Immature natural killer cell (primary cell): ENCODE measurements at places on chromosomes 11 and 22.
A peak's percentile ranks its signal among the peaks of the same experiment; 100 is the strongest.

- DNase-seq, result no peak
These were observed 135.5 kb downstream of the ETS1 start for GRCh38 chr11:128451652-128452470.

- DNase-seq, result no peak
These were observed 32.2 kb upstream of the LYVE1 start for GRCh38 chr11:10600570-10601248.

GRCh38 chr22:47432683-47433082 lies 670.2 kb downstream of the TBC1D22A start:
- no peak for DNase-seq

DNA sequence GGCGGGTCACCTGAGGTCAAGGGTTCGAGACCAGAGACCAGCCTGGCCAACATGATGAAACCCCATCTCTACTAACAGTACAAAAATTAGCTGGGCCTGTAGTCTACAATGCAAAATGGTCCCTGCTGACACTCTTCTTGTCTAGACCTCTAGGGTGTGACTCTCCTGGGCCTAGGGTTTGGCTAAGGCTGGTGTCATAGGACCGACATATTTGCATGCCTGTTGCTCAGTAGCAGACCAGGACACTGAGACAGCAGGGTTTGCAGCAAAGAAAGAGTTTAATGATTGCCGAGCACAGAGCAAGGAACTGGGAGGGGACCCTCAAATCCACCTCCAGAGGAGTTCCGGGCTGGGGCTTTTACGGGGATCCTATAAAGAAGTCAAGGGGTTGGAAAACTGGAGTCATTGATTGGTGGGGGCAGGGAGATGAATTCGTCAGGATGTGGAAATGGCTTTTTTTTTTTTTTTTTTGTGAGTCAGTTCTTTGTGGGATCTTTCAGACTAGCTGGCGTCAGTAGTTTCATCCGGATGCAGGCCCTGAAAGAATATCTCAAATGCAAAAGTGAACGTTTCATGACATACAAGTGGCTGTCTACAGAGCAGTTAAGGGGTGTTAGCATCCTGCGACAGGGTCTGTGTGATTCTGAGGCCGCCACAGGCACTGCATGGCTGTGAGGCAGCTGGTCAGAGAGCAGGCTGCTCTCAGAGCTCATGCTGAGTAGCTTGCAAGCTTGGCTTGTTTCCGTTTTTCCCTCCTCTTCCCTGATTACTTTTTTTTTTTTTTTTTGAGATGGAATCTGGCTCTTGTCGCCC lies 27.2 kb upstream of the A4GALT start:
- DNase-seq, result no peak

DNA sequence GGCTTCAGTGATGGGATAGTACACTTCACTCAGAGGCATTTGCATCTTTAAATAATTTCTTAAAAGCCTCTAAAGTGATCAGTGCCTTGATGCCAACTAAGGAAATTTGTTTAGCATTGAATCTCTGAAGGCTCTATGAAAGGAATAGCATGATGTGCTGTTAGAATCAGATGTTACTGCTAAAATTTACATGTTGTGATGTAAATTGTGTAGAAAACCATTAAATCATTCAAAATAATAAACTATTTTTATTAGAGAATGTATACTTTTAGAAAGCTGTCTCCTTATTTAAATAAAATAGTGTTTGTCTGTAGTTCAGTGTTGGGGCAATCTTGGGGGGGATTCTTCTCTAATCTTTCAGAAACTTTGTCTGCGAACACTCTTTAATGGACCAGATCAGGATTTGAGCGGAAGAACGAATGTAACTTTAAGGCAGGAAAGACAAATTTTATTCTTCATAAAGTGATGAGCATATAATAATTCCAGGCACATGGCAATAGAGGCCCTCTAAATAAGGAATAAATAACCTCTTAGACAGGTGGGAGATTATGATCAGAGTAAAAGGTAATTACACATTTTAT lies 4.6 kb downstream of the MALAT1 start:
- DNase-seq, result no peak

DNA sequence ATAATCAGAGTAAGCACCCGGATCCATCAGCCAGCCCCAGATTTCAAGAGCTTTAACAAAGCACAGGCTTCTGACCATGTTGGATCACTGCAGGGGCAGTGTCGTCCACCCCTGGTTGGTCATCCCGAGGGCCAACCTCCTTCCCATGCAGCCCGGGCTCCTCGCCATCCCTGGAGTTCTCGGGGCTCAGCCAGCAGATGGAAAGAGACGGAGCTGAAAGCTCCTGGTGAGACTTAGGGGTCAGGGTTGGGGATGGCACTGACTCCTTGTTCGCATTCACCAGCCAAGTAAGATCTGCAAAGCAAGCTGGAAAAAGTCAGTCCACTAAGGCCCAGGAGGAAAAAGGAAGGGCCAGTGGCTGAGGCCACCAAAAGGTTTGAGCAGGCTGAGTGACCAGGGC lies 888.9 kb downstream of the BRD1 start:
- DNase-seq, result no peak

GRCh38 chr22:27283714-27284113 lies 517.8 kb downstream of the MN1 start:
- DNase-seq, result no peak

DNA sequence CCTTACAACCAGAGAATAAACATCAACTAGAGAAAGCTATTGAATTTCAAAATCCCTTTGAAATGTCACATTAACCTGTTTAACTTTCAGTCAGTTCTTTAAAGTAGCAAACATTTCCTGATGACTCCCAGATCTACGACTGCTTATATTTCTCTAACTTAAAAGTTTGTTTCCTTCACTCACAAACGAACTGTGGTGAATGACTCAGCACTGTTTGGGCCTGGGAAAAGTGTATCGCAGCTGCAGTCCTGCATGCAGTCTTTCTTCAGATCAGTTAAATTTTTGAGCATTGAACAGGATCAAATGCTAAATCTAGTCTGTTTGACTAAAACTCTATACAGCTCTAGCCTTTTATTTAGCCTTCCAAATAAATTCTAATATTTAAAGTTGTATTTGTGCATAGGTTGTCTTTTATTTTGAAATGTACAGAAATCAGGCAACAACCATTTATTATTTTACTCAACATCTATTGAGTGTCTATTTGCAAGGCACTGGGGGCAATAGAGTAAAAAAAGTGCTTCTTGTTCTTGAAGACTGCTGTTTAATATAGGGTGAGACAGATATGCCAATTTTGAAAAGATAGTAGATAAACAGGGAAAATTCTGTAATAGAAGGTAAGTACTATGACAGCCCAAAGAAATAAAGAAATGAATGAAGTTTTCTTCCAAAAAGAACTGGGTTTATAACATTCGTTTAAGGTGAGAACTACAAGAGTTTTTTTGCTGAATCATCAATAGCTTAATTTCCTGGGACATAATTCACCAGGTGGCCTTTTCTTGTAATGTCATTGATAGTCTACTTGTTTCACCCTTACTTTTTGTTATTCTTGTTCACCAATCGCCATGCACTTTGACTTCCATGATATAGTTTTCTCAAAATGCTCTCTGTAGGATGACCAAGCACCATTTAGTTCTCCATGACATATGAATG lies 235.4 kb downstream of the METTL15 start:
- DNase-seq, result no peak

- DNase-seq, result peak; percentile 8
These were observed 77.0 kb downstream of the ZNF280B start for GRCh38 chr22:22431271-22432220.
